Spleen (tissue), 13 donors: ENCODE measurements at places on chromosomes 7 and 10.

DNA sequence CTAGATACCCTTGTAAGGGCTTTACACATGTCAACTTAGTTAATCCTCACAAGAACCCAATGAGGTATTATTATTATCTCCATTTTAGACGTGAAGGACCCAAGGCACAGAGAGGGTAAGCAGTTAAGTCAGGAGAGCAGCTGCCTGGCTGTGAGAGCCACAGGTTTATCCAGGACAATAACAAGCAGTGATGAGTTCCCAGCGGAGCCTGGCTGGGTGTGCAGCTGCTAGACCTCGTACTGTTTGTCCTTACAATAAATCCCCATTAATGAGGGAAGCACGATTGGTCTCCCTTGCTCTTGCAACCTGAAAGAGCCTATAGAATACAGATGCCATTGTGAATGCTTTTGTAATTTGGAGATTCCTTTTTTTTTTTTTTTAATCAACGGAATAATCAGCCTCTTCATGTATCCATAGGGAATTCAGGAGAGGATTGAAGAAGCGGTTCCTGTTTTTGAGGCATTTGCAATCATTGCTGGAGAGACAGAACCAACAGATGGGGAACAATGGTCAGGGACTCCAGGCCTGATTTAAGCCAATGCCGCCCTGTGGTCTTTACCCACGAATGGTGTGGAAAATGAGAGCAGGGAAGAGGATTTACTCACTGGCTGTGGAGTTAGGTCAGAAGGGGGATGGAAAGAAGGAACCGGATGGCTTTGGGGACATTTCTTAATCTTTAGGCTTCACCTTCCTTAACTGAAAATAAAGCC is 12.3 kb upstream of the ASB4 start:
- DNase-seq: no peak
- H3K4me1 ChIP-seq: peaks cover 8% of the 10 kb centered on the region
- no peaks in the 10 kb centered on the region for H3K27me3 ChIP-seq
- no peaks in the 10 kb centered on the region for H3K36me3 ChIP-seq
- no peak overlapping the region for H3K4me3 ChIP-seq

DNA sequence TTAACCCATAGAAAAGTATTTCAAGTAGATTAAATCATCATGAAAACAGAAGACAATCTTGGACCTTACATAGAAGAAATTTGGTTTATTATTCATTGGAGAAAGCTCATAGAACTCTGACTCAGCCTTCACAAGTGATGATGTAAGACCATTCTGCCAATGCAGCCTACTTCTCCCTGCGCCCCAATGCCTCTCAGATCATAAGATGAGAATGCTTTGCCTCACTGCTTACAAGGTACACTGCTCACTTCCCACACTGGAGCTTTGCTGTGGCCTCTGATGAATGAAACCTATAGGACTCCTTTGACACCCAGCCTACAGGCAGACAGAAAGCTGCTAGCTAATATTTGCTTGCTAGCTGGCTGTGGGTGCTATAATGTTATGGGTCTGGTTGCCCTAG is 569.4 kb upstream of the STEAP1 start:
- no peak overlapping the region for H3K4me3 ChIP-seq
- H3K27me3 ChIP-seq: no peaks in the 10 kb centered on the region
- no peaks in the 10 kb centered on the region for H3K4me1 ChIP-seq
- no peak overlapping the region for H3K27ac ChIP-seq
- DNase-seq: no peak

DNA sequence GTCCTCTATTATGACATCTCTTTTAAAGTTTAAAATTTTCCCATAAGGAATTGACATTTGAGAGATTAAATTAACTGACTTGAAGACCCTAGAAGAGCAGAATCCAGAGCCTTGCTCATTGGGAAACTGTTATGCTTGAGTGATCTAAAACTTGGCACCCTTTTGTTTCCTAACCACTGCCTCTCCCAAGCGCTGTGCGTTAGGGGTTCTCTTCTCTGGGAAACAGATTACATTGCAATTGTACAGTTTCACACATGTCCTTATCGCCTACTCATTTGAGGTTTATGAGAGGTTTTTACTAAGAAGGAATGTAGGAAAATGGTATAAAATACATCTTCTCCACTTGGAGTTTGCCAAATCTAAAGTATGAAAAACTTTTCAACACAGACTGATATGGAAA is 126.8 kb upstream of the AMPH start:
- no peaks in the 10 kb centered on the region for H3K4me1 ChIP-seq
- H3K36me3 ChIP-seq: peaks cover 64% of the 10 kb centered on the region
- no peak overlapping the region for H3K27ac ChIP-seq
- H3K27me3 ChIP-seq: no peaks in the 10 kb centered on the region
- H3K4me3 ChIP-seq: no peak overlapping the region
- no peak for DNase-seq

DNA sequence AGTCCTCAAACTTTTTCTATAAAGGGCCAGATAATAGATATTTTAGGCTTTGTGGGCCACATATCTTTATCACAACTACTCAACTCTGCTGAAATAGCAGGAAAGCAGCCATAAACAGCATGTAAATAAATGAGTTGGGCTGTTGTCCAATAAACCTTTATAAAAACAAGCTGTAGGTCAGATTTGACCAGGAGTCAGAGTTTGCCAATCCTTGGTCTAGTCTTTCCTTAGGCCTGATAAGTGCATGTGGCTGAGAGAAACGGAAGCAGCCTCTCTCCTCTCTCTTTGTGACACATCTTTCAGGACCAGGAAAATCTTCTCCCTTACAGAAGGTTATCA is 724.5 kb downstream of the GRID1 start:
- no peaks in the 10 kb centered on the region for H3K4me1 ChIP-seq
- H3K4me3 ChIP-seq: no peak overlapping the region
- DNase-seq: no peak
- H3K27me3 ChIP-seq: no peaks in the 10 kb centered on the region
- H3K27ac ChIP-seq: no peak overlapping the region

- peaks cover 78% of the 10 kb centered on the region for H3K4me1 ChIP-seq
- H3K27me3 ChIP-seq: no peaks in the 10 kb centered on the region
- H3K36me3 ChIP-seq: no peaks in the 10 kb centered on the region
- H3K27ac ChIP-seq: peak overlapping the region; percentile 32
- no peak for DNase-seq
- peak overlapping the region; percentile 87 for H3K4me3 ChIP-seq
Measured at GRCh38 chr10:22319980-22320558, 830 bp upstream of the BMI1 start.

DNA sequence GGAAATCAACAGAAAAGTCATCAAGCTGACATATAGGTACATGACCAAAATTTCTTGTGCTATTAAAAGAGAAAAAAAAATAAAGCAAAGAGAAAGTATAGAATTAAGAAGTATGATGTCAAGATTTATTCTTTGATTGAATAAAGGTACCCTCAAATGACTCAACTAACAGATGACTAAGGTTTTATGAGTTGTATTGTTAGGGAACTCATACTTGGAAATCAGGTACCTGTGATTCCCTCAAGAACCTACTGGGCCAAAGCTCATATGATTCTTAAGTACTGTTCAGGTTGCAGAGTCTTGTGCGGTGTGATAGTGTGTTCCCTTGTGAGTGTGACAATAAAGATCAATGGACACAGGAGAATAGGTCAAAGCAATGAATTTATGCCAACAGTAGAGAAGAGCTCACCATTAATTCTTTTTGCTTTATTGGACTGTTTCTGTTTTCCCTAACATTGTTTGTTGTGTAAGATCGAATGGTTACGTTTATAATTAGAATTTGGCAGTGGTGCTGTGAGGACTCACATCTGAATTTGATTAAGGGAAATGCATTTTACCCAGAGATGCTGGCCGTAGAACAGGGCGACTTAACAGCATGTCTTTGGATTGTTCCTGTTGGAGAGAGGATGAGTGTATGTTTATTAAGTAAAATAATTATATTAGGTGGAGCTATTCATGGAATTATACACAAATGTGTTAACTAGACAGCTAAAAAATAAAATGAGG is 293.2 kb upstream of the SEMA3D start:
- H3K4me3 ChIP-seq: no peak overlapping the region
- no peaks in the 10 kb centered on the region for H3K36me3 ChIP-seq
- no peak for DNase-seq

GRCh38 chr10:116104210-116104932 is 168.6 kb downstream of the GFRA1 start:
- no peaks in the 10 kb centered on the region for H3K36me3 ChIP-seq
- no peaks in the 10 kb centered on the region for H3K27me3 ChIP-seq
- no peak for DNase-seq
- no peaks in the 10 kb centered on the region for H3K4me1 ChIP-seq
- H3K27ac ChIP-seq: no peak overlapping the region

DNA sequence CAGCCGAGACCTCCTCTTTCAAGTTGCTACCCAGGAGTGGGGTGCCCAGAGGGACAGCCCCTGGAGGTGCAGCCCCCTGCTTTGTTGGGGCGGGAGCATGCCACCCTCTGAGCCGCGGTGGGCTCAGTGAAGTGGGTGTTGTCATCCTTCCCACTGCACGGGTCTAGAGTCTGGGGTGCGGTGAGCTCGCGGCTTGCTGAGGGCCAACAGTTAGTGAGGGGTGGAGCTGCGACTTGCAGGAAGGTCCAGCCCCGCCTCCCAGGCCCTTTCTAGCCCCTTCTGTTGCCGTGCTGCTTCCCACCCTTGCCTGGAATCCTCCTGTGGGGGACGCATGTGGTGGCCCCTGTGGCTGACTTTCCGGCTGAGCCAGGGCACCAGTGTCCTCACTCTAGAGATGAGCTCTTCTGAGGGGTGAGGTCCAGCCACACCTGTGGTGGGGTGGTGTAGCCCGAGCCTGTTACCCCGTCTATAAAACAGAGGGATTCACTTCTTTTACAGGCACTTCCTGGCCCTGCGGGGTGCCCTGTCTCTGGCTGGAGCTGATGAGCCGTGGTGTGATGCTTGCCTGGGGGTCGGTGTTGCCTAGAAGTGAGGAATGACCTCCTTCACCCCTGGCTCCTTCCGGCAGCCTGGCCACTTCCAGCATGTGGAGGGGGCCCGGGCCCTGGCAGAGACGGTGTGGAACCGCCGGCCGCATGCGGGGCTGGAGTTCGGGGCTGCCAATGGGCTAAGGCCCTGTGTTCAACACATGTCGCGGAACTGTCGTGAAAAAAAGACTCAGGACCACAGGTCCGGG is 127.9 kb downstream of the FAM53B start:
- no peak for DNase-seq
- no peak overlapping the region for H3K4me3 ChIP-seq
- H3K36me3 ChIP-seq: no peaks in the 10 kb centered on the region

DNA sequence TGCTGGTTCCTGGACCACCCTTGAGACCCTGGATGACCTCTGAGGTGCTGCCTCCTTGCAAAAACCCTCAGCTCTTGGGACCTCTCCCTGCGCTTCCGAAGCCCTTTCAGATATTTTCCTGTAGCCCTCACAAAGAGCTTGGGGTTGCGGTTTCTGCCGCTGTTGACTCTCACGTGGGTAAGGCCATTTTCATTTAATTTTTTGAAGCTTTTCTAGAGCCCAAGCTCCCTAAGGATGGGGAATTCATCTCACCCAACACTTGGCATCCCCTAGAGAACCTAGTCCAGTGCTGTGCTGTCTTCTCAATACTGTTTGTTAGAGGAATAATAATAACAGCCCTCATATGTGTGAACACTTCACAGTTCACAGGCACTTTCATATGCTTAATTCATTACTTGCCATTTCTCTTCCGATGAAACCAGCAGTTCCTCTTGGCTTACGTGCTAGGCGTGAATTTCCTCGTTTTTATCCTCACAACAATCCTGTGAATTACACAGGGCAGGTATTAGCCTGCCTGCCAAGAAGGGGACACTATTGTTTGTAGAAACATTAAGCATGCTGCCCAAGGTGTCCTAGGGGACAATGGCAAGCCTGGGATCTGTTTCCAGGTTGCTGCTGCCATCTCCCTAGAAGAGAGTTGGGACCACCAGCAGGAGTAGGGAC is 71.6 kb upstream of the CTBP2 start:
- H3K27me3 ChIP-seq: no peaks in the 10 kb centered on the region
- H3K27ac ChIP-seq: no peak overlapping the region

- no peaks in the 10 kb centered on the region for H3K36me3 ChIP-seq
- no peak for DNase-seq
- no peak overlapping the region for H3K4me3 ChIP-seq
- peaks cover 4% of the 10 kb centered on the region for H3K4me1 ChIP-seq
- H3K27me3 ChIP-seq: no peaks in the 10 kb centered on the region
Measured at GRCh38 chr7:28510026-28510369, 97.7 kb downstream of the CREB5 start.
